Stimulated activated CD4-positive, alpha-beta T cell treated with anti-CD3 and anti-CD28 coated beads, Interleukin-15, amount 100 ng/mL, for 1 hour (primary cell): ENCODE measurements at places on chromosomes 4 and X.

GRCh38 chrX:42538405-42538804, 239.6 kb downstream of the PPP1R2C start:
- no peak for DNase-seq

DNA sequence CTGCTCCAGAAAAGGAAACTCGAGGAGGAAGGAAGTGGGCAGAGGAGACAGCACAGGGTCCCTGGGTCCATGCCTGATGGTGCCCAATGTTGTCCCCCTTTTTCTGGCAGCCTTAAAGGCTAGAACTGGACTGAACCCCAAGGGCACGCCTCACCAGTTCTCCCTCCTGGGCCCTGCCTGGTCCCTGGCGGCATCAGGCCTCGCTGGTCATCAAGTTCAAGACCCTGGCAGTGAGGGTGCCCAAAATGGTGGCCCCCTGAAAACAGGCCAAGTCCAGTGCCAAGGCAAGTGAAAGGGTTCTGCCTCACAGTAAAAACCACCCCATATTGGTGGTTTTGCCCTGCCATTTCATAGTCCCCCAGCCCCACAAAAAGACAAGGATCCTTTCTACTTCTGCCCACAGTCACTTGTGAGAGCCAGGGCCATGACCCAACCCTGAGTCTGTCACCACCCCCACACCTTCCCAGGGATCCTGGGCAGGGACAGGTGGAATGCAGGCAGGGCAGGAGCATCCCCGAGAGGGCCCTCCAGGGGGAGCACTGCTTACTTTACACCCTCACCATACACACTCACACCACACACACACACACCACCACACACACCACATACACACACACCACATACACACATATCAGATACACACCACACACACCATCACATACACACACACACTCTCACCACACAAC, 107.6 kb downstream of the DCTD start:
- DNase-seq, result no peak

DNA sequence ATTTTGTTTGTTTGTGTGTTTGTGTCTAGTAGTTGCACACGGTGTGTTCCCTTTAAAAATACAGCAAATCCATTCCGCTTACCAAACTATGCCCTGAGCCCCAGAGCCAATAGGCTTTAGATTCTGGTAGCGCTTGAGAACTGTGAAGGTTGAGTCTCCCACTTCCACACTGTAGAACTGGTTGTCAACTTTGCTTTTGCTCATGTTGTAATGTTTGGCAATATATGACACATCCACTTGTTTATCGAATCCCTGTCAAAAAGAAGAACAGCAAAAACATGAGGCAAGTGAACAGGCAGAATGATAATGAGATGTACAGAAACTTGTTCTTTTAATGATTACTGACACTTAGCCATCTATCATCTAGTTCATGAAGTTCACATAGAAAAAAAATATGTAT, 200.6 kb downstream of the MAPK10 start:
- DNase-seq, result no peak

- DNase-seq, result no peak
Observed at GRCh38 chr4:5760246-5760645, 49.2 kb downstream of the EVC start.

DNA sequence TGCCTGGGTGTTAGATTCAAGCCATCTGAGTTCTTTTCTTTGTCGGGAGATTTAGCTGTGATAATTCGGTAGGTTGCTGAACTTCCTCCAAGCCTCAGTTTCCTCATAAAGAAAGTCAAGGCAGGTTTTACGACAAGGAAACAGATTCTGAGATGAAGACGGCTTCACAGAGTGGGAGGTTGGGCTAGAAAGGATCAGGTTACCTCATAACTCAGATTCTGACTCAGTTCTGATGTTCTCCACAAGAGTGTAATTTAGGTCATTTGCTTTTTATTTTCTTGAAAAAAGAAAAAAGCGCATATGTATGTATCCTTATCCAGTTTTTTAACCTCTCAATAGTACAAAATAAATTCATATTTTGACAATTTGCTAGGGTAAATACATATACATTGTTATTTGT, 47.2 kb upstream of the ELOVL6 start:
- no peak for DNase-seq

GRCh38 chr4:81549984-81550383, 78.3 kb upstream of the RASGEF1B start:
- DNase-seq, result no peak

- DNase-seq, result no peak
Observed at GRCh38 chrX:150199803-150200202, 163.3 kb upstream of the MAMLD1 start.

- DNase-seq, result no peak
Observed at GRCh38 chr4:128737098-128737513, 72.4 kb upstream of the JADE1 start.

DNA sequence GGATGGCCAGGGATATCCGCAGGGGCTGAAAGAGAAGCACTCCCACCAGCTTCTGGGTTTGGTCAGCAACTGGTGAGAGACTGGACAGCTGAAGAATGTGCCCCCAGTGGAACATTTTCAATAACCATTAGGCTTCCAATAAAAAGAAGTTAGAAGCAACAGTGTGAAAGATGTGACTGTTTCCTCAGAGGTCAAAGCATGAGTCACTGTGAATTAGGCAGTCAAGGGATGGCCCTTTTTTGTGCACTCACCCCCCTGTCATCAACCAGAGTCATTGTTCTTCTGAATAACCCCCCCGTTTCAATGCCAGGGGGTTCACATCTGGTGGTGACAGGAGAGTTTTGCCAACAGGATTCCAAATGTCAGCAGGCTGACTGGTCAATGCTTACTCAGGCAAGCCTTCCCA, 74.6 kb upstream of the SH3RF1 start:
- DNase-seq, result no peak

- no peak for DNase-seq
Observed at GRCh38 chr4:681736-682451, 7.1 kb downstream of the SLC49A3 start.

GRCh38 chr4:4402966-4403365, 16.1 kb downstream of the NSG1 start:
- no peak for DNase-seq
